Skeletal muscle tissue (tissue), 5 donors: ENCODE measurements at places on chromosomes 11 and 22. TPM values are rescaled to one million over a fixed set of nuclear protein-coding genes. Genes with fewer than 3 reads are reported as not detected.

ENTHD1 gene
- total RNA-seq = not detected

MORC2 gene
- 15.7 TPM for total RNA-seq

PLEKHB1 gene
- total RNA-seq = 1.0 TPM

C11orf86 gene
- not detected for total RNA-seq
